Stimulated activated CD8-positive, alpha-beta memory T cell treated with anti-CD3 and anti-CD28 coated beads, Interleukin-7, amount 100 ng/mL, for 1 hour (primary cell): ENCODE measurements at places on chromosomes 11 and 22.

- no peak for DNase-seq
These were observed 7.4 kb upstream of the GNAZ start for GRCh38 chr22:23062616-23063538.

DNA sequence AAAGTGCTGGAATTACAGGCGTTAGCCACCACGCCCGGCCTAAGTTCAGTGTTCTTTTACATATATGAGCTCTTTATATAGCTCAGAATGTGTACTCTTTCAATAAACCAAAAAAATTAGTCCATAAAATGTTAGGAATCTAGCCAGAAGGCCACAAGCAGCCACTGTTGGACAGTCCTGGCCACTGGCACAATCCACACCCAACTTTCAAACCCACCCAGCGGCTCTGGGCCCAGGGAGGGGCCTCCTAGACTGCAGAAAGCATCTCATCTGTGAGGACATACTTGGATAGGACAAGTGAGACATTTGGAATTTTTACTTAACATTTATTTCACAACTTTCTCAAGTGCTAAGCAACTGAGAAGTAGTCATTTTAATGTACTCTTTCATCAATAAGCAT is 6.4 kb downstream of the PACSIN2 start:
- no peak for DNase-seq

DNA sequence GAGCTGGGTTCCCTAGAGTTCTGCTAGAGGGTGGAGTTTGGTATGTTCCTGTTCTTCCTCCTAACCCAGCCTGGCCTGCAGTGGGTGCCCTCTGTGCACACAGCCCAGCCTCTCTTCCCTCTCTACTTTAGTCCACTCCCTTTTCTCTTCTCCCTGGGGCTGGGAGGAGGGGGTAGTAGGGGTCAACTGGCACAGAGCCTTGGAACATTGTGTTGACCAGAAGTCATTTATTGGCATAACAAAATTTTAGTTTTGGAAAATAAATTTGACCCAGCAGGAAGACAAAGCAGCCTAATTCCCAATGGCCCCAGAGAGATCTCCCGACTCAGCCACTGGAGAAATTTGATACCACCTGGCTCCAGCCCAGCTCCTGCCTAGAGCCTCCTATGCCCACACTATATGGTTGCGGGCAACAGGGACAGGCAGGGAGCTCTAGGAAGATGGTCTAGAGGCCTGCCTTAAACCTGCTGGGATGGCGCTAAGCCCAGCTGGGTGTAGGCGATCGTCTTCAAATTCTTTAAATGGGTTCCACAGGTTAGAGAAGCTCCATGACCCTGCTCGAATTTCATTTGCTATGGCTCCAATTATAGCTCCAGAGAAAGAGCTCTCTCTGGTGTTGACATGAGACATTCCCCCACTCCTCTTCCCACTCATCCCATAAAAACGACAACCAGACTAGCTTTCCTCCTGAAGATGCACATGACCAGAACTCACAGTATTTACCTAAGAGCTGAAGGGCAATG is 9.9 kb downstream of the PCSK7 start:
- DNase-seq, result no peak

- no peak for DNase-seq
These were observed 1416.4 kb upstream of the RAG2 start for GRCh38 chr11:38014405-38014804.

DNA sequence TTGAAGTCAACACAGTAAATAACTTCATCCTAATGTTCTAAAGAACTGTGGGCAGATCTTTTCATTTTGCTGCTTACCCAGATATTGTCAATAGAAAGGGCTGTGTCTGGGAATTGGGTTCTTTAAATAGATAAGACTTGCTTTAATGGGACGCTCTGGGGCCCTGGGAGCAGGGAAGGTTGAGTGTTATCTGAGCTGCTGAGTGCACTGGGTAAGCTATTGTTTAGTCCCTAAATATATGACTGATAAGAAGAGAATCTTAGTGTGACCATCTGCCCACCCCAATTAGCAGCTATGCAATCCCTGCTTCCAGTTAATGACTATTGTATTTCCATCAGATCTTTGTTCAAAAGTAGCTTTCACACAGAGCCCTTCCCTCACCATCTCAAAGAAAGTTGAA is 44.4 kb downstream of the ARHGAP42 start:
- no peak for DNase-seq

DNA sequence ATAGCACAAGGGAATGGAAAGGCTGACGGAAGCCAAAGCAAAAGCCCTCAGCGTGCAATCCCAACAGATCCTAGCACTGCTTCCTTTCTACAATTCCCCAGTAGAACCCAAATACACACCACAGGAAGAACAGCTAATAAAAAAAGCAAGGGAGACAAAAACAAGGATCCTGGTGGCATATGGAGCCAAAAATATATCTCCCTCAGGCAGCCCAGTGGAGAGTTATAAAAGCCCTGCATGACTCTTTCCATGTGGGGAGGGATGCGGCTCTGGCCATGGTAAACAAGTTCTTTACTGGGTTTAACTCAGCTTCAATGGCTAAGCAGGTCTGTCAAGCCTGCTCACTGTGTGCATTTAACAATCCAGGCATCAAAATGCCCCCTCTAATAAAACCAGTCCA is 88.1 kb downstream of the PIWIL4 start:
- DNase-seq, result no peak

GRCh38 chr11:108669711-108670110 is 4.8 kb downstream of the DDX10 start:
- DNase-seq, result no peak

- no peak for DNase-seq
These were observed 79.3 kb downstream of the CTTN start for GRCh38 chr11:70477609-70478008.

GRCh38 chr11:20611892-20612291 is 12.5 kb downstream of the SLC6A5 start:
- DNase-seq, result no peak

GRCh38 chr22:37140686-37141323 is 8.9 kb downstream of the IL2RB start:
- no peak for DNase-seq

- no peak for DNase-seq
These were observed 12.4 kb downstream of the CRYBA4 start for GRCh38 chr22:26634189-26634588.

DNA sequence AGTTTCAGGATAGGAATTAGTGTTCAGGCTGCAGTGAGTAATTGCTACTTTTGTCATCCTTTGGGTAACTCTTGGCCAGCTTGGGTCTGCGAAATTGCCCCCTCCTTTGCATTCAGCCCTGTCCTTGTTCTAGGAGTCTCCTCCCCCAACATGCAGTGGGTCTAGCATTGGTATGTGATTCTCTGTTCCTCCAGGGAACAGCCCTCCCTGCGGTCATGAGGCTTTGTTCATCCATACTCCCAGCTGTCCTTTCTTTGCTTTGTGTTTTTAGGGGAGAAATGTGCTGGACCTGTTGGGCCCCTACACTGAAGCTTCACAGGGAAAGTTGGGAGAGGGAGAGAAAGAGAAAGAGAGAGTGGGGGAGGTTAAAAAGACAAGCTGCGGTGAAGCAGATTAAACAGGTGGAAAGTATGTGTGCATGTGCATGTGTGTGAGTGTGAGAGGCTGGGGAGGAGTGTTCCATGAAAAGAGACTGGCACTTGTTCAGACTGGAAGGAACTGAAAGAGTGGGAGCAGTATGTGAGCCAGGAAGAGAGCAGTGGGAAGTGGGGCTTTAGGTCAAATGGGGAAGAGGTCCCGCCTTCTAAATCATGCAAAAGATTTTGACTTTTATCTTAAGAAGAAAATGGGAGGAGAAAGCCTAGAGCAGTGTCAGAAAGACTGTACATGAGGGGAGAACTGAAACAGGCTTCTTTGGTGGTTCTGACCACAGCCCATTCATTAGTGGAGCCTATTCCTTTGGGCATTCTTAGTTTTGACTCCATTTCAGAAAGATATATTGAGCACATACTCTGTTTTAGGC is 17.9 kb upstream of the SESN3 start:
- DNase-seq, result no peak

DNA sequence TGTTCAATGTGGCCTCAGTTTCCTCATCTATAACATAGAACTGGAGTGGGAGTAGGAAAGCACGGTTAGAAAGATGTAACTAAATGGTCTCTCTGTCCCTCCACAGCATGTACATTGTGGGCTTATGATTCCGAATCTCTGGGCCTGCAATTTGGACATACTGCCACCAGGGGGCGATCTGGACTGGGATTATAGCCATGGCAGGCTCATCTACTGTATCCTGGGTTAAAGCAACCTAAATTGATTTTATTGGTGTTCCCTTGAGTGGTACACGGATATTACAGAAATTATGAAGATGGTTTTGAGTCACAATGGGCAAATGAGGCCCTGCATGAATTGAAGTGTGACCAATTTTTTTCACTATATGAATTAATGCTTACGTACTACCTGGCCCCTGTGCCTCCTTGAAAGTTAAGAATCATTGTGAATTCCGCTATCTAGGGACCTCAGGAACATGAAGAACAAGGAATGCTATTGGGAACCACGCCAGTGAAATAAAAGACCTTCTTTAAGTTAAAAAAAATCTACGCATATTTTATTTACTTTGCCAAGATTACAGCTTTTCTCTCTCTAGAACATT is 32.9 kb downstream of the TST start:
- no peak for DNase-seq

GRCh38 chr11:65341856-65342255 is 8.2 kb downstream of the DPF2 start:
- DNase-seq, result no peak

- DNase-seq, result no peak
These were observed 10.3 kb upstream of the MB start for GRCh38 chr22:35627267-35628041.

DNA sequence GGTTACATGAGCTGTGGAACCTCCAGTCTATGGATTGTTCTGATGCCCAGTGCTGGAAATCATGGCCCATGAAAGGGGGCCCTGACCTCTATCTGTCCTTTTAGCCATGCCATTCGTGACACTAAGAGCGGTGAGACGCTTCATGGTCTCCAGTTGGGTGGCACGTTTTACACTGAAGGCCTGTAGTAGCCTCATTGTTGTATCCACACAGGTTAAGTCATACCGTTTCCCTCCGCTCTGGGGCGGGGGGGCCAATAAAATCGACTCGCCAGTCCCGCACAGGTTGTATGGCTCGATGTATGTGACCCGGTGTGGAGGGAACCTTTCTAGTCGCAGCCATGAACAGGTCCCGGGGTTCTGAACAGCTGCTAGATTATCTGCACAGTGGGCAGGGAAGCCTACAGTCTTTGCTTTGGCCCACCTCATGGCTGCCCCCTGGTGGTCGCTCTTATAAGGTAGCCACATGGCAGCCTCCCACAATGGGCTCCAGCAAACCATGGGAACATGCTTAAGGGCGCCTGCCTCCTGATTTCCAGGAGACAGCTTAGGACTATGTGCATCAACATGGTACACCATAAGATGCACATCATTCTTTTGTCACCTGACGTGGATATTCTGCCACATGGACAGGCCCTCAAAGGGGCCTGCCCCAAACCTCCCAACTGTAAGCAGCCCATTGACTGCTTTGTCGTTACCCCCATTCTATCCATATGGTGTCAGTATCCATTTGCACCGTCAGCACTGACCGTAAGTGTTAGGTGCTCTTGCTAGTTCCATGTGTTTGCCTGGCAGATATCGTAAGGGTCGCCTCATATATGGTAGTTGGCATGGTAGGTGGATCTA is 19.7 kb upstream of the APOL3 start:
- DNase-seq, result peak; percentile 85

DNA sequence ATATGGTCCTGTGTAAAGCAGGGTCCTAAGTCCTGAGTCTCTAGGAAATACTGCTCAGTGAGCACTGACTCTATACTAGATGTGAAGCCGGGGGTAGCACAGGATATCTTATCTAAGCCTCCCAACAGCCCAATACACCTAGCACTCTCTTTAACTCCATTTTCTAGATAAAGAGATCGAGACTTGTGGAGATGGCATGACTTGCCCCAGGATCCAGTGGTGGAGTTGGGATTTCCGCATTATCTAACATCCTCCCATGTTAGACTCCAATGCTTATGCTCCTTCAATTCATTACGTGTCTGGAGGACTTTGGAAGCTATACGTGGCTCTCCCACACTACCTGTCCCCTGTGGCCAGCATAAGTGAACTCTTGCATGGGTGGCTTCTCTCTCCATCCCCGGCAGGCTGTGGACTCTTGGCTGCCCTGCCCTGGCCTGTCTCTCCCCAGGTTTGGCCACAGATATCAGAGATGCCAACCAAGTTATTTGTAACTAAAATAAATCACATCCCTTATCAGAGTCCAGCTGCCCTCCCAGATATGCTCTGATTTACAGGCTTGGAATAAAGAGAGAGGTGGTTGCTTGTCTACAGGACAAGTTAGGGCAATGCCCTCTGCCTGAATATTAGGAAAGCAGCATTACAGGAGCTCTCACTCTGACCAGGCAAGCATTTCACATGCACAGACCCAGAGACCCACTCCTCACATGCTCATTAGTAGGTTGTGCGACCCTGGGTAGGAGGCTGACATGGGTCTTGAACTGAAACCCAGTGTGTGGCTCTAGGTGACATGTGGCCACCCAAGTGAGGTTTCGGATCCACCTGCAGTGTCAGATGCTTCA is 4.5 kb downstream of the CD44 start:
- no peak for DNase-seq

DNA sequence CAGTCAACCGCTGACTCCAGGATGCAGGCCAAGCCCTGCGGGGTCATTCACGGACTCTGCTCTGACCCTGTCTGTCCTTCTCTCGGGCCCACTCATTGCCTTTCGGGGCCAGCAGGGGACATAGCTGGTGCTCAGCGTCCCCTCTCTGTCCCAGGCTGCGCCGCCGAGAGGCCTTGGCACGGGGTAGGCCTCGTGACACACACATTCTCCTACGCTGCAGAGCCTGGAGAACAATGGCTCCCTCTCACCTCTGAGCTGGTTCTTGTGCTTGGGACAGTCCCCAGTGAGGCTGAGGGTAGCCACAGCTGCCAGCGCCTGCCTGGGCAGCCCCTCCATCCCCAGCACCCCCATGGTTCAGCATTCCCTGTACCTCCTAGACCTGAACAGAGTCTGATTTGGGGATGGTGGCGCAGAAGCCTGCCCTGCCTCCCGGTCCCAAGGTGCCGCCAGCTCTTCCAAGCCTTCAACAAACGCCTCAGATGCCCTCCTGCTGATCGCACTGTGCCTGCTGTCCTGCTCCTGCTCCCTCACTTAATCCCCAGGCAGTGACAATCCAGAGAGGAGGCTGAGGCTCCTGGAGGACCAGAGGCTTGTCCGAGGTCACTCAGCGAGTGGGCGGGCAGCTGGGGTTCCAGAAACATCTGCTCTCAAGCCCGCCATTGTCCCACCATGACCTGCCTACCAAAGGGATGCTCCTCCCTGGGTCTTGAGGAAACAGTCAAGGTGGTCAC is 30.4 kb downstream of the DUSP8 start:
- no peak for DNase-seq
